Psoas muscle (tissue), 8 donors: ENCODE measurements at places on chromosomes 13 and 19. TPM values are rescaled to one million over a fixed set of nuclear protein-coding genes. Genes with fewer than 3 reads are reported as not detected.

Gene SLC25A15
- 4.9 TPM for total RNA-seq

Gene GPR18
- not detected for total RNA-seq

Gene TMEM190
- not detected for total RNA-seq

Gene CGB5
- total RNA-seq: not detected

Gene NCR1
- total RNA-seq: not detected

Gene TNNI3
- total RNA-seq: 5.4 TPM

Gene FFAR3
- 0.22 TPM for total RNA-seq

Gene ZNF577
- total RNA-seq: 3.9 TPM

Gene NLRP7
- not detected for total RNA-seq

Gene C19orf85
- not detected for total RNA-seq

Gene LYPD3
- not detected for total RNA-seq

Gene GPR108
- 24.2 TPM for total RNA-seq

Gene CCL25
- total RNA-seq: not detected

Gene ASF1B
- total RNA-seq: 6.0 TPM

Gene WDR88
- not detected for total RNA-seq

Gene NDUFS7
- total RNA-seq: 335 TPM

Gene ZNF177
- total RNA-seq: 0.25 TPM

Gene ZNF442
- total RNA-seq: 2.2 TPM

Gene ZNF345
- total RNA-seq: 2.3 TPM

Gene ZNF154
- total RNA-seq: 2.8 TPM

Gene ARHGAP45
- 4.0 TPM for total RNA-seq

Gene ARHGAP33
- 1.4 TPM for total RNA-seq

Gene LAIR1
- 3.5 TPM for total RNA-seq

Gene GPR183
- total RNA-seq: 1.4 TPM

Gene KRTDAP
- not detected for total RNA-seq

Gene SMIM44
- not detected for total RNA-seq

Gene TEX30
- 4.8 TPM for total RNA-seq

Gene KLHL1
- total RNA-seq: not detected

Gene HRC
- total RNA-seq: 250 TPM

Gene ZNF610
- total RNA-seq: 3.7 TPM

Gene ADGRE3
- total RNA-seq: not detected

Gene SULT2B1
- not detected for total RNA-seq

Gene ZNF101
- 3.1 TPM for total RNA-seq

Gene PSG3
- not detected for total RNA-seq

Gene MCEMP1
- total RNA-seq: 0.19 TPM

Gene ERICH4
- not detected for total RNA-seq

Gene LGALS7B
- total RNA-seq: not detected

Gene YJU2
- 11.7 TPM for total RNA-seq

Gene PROZ
- not detected for total RNA-seq

Gene PALM3
- total RNA-seq: not detected

Gene LYL1
- total RNA-seq: 4.6 TPM

Gene UBAC2
- total RNA-seq: 79.2 TPM

Gene NAPSA
- total RNA-seq: 0.29 TPM

Gene DNAAF3
- total RNA-seq: not detected

Gene ZC3H4
- 31.5 TPM for total RNA-seq

Gene FCAR
- 0.24 TPM for total RNA-seq
